Daoy (cell line): ENCODE measurements at places on chromosomes 7 and 10. TPM values are rescaled to one million over a fixed set of nuclear protein-coding genes. Genes with fewer than 3 reads are reported as not detected.
A peak's percentile ranks its signal among the peaks of the same experiment; 100 is the strongest.

- DNase-seq: no peak
These were observed 67.7 kb downstream of the ELAPOR2 start for GRCh38 chr7:86991771-86992191.

- peak; percentile 75 for DNase-seq
These were observed 63.9 kb downstream of the STK17A start for GRCh38 chr7:43646603-43647338.

GRCh38 chr10:45444022-45444421 lies 70.0 kb downstream of the ALOX5 start:
- DNase-seq: no peak

GRCh38 chr10:111429288-111430028 lies 352.6 kb downstream of the ADRA2A start:
- no peak for DNase-seq

Gene ZNF117
- 3.3 and 5.4 TPM in 2 replicates for total RNA-seq

Gene SMURF1
- 42.5 and 46.6 TPM in 2 replicates for total RNA-seq
